Vagina (tissue), 2 donors: ENCODE measurements at places on chromosomes 5 and 9. TPM values are rescaled to one million over a fixed set of nuclear protein-coding genes. Genes with fewer than 3 reads are reported as not detected.

- H3K36me3 ChIP-seq, result no peaks in the 10 kb centered on the region
- peaks cover 7% of the 10 kb centered on the region for H3K4me1 ChIP-seq
- no peaks in the 10 kb centered on the region for H3K27me3 ChIP-seq
- no peak overlapping the region for H3K4me3 ChIP-seq
- no peak for DNase-seq
These were observed 173.0 kb downstream of the WDR70 start for GRCh38 chr5:37552161-37552560.

DNA sequence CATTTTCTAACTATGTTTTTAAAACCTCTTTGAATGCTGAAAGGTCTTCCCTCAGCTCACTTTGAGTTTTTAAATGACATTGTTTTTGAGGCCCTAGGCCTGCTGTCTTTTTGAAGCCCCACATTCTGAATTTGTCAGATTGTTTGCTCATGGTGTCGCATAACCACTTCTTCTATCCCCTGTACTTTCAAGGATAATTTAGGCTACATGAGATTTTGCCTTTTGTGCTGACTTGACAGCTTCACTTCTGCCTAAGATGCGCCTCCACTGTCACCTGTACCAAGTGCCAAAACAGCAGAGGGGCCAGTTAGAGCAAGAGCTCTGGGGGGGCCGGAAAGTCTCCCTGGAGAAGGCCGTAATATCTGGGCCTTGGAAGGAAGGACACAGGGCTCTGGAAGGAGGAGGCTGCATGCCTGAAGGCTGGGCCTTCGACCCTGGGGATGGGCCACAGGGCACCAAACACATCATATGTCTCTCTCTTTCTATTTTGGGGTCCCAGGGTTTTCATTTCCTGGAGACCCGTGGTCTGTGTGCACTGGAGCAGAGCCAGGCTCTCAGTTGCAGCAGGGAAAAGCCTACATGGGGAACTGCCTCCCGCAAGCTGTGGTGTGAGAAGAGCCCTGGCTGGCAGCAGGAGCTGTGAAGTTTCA, 49.1 kb downstream of the NDST1 start:
- H3K4me1 ChIP-seq, result no peaks in the 10 kb centered on the region
- H3K36me3 ChIP-seq, result peaks cover 27% of the 10 kb centered on the region
- no peak for DNase-seq
- no peak overlapping the region for H3K27ac ChIP-seq
- H3K27me3 ChIP-seq, result no peaks in the 10 kb centered on the region
- H3K4me3 ChIP-seq, result no peak overlapping the region

DNA sequence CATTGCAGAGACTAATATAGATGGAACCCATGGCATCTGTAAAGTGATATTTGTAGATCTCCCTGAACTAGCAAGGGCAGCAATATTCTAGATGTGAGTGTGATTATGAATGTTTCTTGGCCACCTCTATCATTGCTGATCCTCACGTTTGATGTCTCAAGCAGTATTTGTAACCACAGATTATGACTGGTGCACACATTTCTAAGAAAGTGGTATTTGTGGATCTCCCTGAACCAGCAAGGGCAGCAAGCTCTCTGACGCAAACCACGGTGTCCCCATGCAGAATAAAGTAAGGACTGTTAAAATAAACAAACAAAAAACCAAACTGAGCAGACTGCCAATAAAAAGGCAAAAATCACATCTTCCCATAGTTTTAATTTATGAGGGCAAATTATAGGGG, 301.3 kb downstream of the CSNK1G3 start:
- DNase-seq, result no peak
- H3K36me3 ChIP-seq, result no peaks in the 10 kb centered on the region
- H3K27ac ChIP-seq, result no peak overlapping the region
- H3K4me3 ChIP-seq, result no peak overlapping the region

The GABRA1 gene
- not detected for total RNA-seq

The RASA1 gene
- 22.1 TPM for total RNA-seq

The CRB2 gene
- not detected for total RNA-seq
